T-helper 1 cell (primary cell): ENCODE measurements at places on chromosomes 3 and 15.

GRCh38 chr15:75008629-75009326, 13.4 kb downstream of the SCAMP5 start:
- DNase-seq: no peak

DNA sequence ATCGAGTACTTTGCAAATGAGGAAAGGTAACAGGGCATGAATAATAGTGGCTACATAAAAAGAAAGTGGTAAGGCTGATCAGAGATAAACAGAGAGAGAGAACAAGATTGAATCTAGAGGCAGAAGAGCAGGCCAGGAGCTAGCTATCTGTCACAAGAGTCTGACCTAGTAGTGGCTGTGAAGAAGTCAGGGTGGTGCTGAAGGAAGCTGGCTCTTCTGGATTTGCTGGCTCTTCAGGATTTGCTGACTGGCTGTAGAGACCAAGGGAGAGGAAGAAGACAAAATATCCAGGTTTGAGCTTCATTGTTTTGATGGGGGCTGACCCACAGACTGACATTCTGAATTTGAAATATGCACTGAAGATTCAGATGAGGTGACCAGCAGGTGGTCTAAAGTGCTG, 142.3 kb downstream of the SSR3 start:
- DNase-seq: no peak

DNA sequence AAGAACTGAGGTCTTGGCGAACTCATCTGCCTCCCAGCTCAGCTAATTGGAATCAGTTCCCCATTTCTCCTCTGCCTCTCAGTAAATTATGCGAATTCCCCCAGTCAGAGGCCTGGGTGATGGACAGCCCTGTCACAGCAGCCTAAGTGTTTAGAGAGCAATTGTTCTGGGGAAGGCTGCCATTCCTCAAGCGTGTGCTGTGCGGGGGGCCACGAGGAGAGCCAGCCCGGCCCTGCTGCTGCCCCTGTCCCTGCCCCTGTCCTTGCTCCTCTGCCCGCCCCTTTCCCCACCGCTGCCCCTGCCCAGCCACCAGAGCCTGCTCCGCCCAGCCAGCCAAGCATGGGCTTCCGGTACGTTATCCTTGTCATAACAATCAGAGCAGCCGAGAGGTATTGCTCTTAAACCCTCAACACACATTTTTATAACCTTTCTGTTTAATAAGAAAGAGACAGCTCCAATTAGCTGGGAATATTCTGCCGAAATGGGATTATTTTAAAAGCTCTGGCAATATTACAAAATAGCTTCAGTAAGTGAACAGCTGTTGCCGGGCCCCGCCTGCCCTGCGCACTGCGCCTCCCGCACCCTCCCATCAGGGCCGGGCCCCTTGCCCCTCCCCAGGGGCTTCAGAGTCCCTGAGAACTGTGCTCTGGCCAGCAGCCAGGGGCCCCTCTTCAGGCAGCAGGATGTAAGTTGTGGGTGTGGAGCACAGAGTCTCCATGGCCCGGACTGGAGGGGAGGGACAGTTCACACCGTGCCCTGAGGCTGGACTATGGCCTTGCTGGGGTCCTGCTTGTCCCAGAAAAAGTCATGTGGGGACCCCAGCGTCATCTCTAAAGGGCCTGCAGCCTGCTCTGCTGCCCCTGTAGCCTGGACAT, 12.4 kb upstream of the CACNA2D2 start:
- no peak for DNase-seq

DNA sequence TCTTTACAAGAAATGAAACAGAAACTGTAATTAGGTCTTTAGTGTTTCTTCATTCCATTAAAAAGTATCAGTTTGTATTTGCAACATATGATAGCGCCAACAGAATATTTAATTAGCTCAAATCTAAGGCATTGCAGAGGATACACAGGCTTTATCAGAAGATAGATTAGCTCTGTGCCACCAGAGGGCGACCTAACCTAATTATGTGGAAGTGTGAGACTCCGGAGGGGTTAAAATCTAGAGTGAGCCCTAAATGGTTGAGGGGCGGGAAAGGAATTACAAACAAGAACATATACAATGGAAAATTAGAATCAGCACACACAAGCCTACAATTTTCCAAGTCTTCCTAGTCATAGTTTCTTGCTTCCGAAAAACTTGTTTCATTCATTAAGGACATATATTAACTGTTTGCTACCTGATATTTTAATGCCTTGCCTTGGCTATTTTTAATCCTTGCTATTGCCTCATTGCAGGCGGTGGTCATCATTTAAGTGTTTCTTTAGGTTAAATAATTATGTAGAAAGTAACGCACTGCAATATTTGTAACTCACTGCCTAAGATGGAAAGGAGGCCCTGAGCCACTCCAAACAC, 18.0 kb upstream of the RYR3 start:
- peak; percentile 8 for DNase-seq

GRCh38 chr3:16252988-16253387, 11.8 kb downstream of the DPH3 start:
- DNase-seq: no peak

- no peak for DNase-seq
Measured at GRCh38 chr3:50089609-50089945, 858 bp downstream of the RBM5 start.

GRCh38 chr3:98808071-98808470, 44.9 kb downstream of the ST3GAL6 start:
- DNase-seq: no peak

DNA sequence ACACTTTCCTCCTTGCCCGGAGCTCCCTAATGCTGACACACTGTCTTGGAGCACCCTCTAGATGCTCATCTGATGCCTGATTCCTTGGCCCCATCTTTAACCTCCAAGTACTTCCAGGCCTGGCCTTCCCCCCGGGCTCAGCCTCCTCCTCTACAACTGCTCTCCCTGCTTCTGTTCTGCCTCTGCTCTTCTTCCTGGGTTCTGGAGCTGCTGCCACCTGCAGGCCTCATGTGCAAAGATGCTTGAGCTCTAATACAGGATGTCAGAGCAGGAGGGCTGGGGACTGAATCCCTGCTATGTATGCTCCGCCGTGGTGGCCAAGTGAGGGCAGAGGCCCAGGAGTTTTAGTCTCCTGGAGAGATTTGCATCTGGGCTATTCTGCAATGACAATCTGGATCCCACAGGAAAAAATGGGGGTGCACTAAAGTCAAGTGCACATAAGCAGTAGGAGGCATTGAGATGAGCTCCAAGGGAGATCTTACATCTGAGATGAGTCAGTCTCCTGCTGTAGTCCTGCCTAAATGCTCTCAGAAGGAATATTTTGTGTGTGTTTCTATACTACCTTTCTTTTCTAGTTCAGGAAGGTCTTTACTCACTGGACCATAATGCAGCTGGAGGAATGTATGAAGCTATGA, 296.3 kb downstream of the UACA start:
- peak; percentile 23 for DNase-seq

DNA sequence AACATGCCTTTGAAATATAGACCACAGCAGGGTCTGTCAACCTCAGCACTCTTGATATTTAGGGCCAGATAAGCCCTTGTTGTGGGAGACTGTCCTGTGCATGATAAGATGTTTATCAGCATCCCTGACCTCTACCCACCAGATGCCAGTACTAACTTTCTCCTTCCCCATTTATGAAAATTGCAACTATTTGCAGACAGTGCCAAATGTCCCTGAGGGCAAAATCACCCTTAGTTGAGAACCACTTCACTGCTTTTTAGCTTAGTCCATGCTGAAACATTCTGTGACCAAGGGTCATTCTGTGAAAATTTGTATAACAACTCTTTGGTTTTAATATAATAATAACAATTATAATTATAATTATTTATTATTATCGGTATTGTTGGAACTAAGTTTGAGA, 1032.4 kb downstream of the MCTP2 start:
- no peak for DNase-seq

DNA sequence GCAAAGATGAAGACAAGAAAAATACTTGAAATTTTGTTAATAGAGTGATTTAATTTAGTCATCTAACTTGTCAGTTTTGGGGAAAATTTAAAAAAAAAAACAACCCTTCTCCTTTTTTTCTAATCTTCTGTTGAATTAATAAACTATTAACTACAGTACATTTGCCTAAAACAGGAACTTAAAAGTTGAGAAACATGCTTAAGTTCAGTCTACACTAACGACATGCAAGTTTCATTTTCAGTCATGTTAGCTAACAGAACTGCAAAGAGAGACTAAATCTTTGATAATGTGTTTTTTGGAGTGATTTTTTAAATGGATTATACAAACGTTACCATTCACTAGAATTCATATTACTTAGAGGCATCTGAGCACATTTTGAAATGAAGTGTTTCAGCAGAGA, 71.9 kb upstream of the MBNL1 start:
- DNase-seq: no peak

DNA sequence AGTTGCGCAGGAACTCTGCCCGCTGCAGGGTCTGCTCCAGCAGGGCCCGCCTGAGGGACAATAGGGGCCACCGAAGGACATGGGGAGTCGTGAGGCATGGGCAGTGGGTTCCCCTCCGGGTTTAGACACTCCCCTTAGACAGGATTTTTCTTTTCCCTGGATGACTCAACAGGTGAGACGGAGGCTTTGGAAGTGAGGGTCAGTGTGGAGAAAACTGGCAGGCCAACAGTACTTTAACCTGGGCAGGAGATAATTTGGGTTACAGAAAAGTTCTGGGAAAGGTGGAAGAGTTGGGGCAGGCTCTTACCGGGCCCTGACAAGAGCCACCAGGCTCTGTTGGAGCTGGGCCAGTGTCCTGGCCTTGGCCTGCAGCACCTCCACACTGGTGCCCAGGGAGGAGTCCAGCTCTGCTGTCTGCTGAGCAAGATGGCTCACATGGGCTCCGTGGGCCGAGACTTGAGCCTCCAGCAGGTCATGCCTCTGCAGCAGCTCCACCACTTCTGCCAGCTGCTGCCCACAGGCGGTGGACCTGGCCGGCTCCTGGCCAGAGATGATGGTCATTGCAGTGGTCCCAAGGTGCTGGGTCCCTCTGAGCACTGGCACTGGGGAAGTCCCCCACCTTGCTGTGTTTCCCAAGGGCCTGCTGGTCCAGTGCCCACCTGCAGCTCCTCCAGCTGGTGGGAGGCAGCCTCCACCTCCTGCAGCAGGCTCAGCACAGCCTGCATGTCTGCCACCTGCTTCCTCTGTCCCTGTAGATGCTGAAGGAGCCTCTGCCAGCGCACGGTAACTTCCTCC, 11.0 kb downstream of the SPTBN5 start:
- DNase-seq: no peak

DNA sequence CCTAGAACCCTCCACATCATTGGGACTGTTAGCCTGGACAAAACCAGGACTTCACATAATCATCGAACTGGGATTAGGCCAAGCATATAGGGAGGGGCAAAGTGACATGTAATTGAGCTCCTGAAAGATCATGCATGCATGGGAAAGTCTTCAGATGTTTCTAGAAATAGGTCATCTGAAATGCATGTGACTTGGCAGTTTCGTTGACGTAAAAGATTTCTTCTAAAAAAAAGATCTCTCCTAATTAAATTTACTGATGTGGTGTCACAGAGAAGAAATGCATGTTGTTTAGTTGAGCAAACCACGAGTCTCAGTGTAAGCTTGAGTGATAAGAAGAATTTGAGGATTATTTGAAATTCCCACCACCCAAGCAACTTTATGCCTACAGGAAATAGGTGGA, 70.0 kb upstream of the LIMD1 start:
- DNase-seq: no peak

- DNase-seq: no peak
Measured at GRCh38 chr3:168885028-168885427, 778.5 kb downstream of the MECOM start.

GRCh38 chr15:48363474-48363873, 32.2 kb downstream of the DUT start:
- DNase-seq: no peak

- no peak for DNase-seq
Measured at GRCh38 chr15:73928971-73929627, 2.8 kb downstream of the LOXL1 start.

GRCh38 chr15:69474291-69474690, 21.7 kb downstream of the RPLP1 start:
- DNase-seq: no peak

DNA sequence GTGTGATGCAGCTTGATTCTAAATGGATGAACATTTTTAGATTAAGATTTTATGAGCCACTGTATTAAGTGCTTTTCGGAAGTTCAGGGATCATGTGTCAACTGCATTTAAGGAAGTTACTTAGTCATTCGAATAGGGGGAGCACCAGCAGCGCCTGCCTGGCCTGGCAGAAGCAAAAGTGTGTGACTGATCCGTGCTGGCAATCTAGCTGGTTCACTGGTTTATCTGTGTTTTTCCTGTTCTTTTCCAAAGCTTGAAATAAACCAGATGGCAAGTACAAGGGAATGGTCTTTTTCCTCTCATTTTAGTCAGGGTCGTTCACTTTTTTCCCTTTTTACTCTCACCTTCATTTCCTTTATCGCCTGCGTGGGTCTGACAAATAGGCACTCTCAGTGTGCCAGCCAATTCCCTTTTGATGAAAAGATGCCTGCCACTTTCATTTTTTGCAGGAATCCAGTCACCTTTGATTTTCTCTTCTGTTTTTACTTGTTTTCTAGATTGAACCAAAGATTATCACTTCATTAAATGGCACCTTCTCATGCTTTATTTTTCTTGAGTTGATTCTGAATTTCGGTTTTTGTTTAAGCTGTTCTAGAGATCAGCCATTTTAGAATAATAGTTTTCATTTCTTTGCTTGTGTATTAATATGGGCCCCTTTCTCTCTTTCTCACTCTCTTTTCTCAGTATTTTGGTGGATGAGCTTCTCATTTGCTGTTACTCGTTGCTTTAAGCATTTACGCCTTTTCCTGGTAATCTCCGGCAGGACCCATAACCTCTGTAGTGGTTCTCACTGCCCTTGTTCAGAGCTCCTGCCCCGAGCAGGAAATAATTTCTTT, 2.8 kb downstream of the ABHD2 start:
- DNase-seq: no peak

DNA sequence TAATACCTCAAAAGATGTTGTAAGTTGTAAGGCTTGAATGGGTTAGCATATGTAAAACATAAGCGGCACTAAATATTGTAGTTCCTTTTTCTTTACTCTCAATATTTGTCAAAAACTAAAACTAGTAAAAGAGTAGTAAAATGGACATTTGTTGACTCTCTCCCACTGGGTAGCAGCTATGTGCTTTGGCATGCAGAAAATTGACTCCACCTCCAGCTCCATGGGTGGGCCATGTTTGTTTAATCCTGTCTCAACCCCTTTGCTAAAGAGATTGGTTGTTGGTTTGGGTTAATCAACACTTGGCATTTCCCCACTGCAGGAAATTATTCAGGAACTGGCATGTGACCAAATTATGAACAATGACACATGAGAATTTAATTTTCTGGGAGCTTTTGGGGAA, 114.8 kb downstream of the EOMES start:
- DNase-seq: no peak

GRCh38 chr15:36775209-36775608, 195.8 kb downstream of the CDIN1 start:
- DNase-seq: no peak

- DNase-seq: no peak
Measured at GRCh38 chr15:83362706-83363105, 78.2 kb upstream of the BNC1 start.
